ENCODE measurements at places on chromosomes 3 and 15. TPM values are rescaled to one million over a fixed set of nuclear protein-coding genes. Genes with fewer than 3 reads are reported as not detected.

COL6A5 gene
- not detected for total RNA-seq

MKRN3 gene
- total RNA-seq = 17.2 TPM

PLA1A gene
- total RNA-seq = not detected

GOLGA6L10 gene
- total RNA-seq = 2.0 TPM

CTDSPL2 gene
- 84.2 TPM for total RNA-seq

SAMMSON gene
- not detected for total RNA-seq

CDHR4 gene
- not detected for total RNA-seq

DNA sequence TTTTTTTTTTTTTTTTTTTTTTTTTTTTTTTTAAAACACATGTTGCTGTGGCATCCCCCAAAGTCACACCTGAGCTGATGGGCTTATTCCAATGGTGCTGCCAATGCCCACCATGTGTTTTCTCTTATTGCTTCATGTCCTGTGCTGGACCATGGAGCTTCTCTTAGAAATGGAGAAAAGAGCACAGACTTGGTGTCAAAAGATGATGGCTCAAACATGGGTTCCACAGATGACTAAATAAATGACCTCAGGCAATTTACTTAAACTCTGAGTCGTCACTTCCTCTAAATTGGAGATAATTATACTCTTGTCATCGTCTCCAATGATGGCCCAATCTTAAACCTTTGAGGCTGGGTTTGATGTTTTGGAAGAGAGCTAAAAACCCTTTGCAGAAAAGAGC is 28.1 kb downstream of the CHST2 start:
- DNase-seq = no peak

- peak; percentile 93 for DNase-seq
These were observed 59.7 kb downstream of the SEMA3G start for GRCh38 chr3:52385157-52385556.

DNA sequence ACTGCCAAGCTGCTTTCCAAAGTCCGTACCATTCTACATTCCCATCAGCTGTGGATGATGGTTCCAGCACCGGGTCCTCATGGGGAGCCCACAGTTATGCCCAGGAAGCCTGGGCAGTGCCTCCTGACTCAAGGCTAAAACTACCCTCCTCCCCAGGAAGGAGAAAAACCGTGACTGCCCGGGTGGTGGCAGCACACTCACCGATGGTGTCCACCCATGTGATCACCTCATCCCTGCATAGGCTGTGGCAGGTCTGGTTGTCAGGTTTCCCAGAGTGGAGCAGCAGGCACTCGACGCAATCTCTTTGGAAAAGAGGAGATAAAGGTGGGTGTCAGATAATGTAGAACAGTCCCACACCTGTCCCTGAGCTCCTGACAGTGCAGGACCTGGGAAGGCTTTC is 38.6 kb downstream of the UMPS start:
- peak; percentile 58 for DNase-seq

DNA sequence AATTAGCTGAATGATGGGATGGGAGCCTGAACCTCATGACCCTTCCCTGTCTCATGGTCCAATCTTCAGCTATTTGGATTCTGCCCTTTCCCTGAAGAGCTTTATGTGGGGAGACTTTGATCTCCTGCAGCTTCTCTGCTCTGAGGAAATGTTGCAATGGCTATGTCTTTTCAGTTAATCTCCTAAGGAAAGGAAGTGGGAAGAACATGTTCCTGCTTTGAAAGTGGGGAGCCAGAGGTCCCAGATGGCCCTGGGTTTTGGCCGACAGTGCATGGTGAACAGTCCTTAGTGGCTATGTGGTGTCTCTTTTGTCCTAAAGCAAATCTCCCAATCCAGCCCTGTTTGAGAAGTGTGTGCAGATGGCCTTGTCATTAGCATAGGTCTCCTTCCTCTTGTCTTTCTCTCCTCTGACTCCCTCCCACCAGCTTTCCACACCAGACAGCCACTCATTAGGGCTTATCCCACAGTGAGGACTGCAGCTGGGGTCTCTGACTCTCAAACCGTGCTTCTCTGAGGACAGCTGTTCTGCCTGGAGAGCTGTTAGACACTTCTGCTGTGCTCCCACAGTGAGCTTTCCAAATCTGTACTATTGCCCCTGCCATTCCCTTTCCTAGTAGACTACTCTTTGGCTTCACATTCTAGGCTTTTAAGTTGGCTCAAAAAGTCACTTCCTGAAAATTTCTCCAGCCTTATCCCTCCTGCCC is 365.8 kb upstream of the UMPS start:
- DNase-seq = no peak

DNA sequence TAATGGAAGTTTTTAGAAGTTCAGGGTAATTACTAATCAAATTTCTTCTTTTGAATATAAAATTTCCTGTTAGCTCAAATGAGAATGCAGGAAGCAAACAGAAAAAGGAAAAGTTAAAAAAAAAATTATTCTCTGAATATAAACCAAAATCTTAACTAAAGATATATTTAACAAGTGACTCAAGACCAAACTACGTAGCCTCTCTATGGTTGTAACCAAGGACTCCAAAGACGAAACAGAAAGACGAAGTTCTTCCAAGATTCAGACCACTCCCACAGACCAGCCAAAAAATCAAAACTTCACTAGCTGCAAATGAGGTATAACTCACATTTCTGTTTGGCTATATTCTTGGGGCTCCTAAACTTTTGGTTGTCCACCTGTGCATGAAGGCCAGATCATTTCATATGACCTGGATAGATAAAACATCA is 846.5 kb upstream of the ALCAM start:
- DNase-seq = no peak

DNA sequence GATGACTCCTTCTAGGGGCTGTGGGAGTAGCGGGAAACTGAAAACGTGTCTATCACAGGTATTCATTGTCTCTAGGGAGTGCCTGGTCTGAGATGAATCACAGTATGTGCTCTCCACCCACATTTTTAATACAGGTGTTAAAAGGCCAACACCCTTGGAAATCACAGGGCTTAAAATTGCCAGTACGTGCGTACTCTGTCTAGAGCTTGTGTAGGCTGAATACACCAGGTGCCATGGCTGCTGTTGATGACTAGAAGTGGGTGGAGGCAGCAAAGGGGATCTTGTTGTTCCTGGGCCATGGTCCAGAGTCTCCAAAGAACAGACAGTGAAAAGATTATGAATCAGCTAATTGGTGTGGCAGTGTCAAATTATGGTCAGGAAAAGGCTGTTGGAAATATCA is 35.1 kb upstream of the P3H2 start:
- peak; percentile 35 for DNase-seq

- DNase-seq = no peak
These were observed 19.1 kb upstream of the RBP1 start for GRCh38 chr3:139558351-139559266.

DNA sequence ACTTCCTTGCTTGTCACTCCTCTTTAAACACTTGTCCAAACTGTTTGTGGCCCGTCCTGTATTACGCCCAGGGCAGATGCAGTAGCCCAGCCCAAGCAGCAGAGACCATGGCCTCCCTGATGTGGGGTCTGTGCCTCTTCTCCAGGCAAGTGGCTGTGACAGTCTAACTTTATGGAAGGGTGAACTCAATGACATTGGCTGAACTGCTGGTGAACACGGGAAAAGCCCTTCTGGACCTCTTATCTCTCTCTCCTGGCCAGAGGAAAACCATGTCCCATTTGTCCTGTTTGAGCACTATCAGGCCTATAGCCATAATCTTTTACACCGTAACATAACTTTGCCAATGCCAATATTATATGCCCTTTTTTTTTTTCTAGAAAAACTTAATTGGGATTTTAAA is 67.6 kb downstream of the SMAD3 start:
- no peak for DNase-seq

- DNase-seq = peak; percentile 62
These were observed 2.1 kb downstream of the IDH2 start for GRCh38 chr15:90099868-90100831.

DNA sequence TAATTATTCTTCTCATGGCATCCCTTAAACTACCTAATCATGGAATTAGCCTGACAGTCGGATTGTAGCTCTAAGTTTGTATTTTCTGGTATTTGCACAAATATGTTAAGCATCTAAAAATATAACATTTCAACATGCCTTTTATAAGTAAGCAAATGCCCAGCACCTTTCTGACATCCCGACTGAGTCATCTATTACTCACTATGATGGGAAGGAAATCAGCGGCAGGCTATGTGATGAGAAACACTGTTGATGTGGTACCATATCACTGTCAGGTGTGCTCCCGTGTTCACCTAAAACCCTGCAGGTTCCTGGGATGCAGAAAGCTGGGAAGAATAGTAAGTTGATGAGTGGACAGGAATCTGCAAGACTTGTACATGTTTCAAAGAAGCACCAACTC is 367.8 kb upstream of the IL12A start:
- DNase-seq = no peak

DNA sequence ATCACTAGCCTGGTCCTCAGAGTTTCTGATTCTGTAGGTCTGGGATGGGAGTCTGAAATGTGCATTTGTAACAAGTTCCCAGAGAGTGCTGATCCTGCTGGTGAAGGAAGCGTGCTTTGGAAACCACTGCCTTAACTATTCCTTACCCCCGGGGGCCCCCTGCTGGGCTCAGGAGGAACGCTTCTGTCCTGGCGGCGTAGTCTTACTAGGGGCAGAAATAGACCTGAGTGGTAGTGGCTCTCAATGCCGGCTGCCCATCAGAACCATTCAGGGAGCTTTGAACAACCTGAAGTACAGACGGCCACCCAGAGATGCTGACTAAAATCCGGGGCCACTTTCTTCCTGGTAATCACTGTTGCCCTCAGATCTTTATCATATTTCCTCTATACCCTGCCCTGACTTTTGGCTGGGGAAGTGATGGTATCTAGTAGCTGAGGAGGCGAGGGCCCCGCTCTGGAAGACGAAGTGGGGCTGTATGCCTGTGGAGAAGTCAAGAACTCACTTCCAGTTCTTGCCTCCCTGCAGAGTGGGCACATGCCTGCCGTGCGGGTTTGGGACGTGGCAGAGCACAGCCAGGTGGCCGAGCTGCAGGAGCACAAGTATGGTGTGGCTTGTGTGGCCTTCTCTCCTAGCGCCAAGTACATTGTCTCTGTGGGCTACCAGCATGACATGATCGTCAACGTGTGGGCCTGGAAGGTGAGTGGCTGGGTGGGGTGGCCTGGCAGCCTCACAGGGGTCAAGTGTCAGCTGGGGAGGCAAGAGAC is 16.3 kb upstream of the JMJD7 start:
- DNase-seq = peak; percentile 90

- no peak for DNase-seq
These were observed 2.1 kb downstream of the VIPR1 start for GRCh38 chr3:42504334-42505127.

- no peak for DNase-seq
These were observed 6.2 kb upstream of the TNFAIP8L3 start for GRCh38 chr15:51100785-51101489.

GRCh38 chr3:107752202-107752990 is 229.6 kb downstream of the BBX start:
- DNase-seq = peak; percentile 61

DNA sequence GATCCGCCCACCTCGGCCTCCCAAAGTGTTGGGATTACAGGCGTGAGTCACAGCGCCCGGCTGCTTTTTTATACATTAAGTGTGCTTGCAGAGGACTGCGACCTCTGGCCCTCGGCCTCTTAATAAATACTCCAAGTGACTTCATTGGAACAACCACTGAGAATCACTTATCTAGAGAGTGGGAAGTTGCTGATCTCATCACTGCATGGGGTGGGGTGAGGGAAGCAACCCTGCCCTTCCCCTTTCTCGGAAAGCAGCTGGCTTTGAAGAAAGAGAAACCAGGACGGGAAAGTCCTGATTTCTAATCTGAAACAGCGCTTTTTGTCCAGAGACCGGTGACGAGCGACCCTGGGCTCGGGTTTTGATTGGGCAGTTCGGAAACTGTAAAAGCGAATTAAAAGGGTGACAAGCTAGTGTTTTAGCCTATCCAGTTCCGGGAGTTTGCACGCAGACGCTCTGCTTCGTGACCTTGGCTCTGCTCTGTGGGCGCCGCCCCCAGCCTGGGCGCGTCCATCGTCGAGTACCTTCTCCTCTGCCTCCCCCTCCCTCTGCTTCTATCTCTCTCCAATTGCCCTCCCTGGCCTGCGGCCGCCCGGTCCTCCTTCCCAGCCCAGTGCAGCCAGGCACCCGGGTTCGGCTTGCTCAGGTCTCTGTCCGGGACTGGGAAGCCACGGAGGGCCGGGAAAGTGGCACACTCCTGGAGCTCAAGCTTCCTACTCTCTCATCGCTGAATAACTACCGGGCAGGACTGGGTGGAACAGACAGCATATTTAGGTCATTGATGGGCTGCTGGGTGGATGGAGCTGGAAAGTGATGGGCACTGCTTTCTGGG is 7.5 kb upstream of the TRIM69 start:
- peak; percentile 98 for DNase-seq

GRCh38 chr15:34038871-34039789 is at the start of gene AVEN:
AVEN (minus strand) TSS chr15:34039204; CDS start chr15:34039046, 158 bp downstream.
- peak; percentile 85 for DNase-seq

- no peak for DNase-seq
These were observed 153.4 kb upstream of the SMAD3 start for GRCh38 chr15:66912001-66912400.

GRCh38 chr15:70264014-70264582 is 166.4 kb upstream of the TLE3 start:
- DNase-seq = peak; percentile 81

- DNase-seq = no peak
These were observed 1.6 kb upstream of the DNAH1 start for GRCh38 chr3:52314489-52314888.

DNA sequence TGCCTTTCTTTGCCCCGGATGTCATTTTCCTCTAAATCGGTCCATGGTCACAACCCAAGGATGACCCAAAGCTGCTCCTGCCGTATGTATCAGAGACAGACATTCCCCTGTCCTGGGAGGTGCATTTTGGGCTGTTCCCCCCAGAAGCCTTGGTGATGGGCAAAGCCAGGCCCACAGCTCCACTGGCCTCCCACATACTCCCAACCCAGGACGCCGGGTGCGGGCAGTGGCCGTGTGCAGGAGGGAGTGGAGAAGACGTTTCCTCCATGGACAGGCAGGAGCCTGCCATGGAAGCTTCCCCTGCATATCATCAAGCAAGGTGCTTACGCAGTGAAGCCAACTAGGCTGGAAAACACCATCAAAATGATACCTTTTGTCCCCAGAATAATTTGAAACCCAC is 175.0 kb downstream of the ATP10A start:
- no peak for DNase-seq

GRCh38 chr15:33405096-33405495 is 94.3 kb downstream of the RYR3 start:
- DNase-seq = no peak

DNA sequence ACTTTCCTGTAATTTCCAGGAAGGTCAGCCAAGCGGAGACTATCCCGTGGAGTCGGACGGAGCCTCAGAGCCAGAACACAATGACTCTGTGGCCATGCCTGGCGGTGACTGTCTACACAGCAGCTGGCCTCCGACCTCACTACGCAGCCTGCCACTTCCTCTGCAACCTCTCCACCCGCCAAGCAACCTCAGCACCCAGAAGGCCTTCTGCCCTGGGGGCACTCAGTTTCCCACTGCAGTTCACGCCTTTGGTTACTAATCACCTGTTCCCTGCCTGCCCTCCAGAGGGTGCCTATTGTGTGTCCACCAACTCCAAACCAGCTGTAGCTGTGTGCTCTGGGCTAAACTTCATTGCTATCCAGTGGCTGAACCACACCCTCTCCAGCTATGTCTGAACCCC is 44.0 kb downstream of the TM2D3 start:
- DNase-seq = no peak

GRCh38 chr15:70818580-70818979 is 35.4 kb downstream of the LARP6 start:
- DNase-seq = no peak

Measured in Karpas-422 (cell line).